ENCODE measurements at places on chromosomes 6 and 20.

DNA sequence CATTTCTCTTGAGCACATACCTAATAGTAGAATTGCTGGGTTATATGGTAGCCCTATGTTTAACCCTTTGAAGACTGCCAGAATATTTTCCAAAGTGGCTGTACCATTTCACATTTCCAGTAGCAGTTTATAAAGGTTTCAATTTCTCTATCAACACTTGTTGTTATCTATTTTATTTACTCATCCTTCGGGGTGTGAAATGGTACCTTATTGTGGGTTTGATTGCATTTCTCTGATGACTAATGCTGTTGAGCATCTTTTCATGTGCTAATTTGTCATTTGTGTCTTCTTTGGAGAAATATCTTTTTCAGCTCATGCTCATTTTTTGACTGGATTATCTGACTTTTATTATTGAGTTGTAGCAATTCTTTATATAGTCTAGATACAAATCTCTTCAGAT lies 5.4 kb downstream of the ENPP4 start:
- DNase-seq: no peak

DNA sequence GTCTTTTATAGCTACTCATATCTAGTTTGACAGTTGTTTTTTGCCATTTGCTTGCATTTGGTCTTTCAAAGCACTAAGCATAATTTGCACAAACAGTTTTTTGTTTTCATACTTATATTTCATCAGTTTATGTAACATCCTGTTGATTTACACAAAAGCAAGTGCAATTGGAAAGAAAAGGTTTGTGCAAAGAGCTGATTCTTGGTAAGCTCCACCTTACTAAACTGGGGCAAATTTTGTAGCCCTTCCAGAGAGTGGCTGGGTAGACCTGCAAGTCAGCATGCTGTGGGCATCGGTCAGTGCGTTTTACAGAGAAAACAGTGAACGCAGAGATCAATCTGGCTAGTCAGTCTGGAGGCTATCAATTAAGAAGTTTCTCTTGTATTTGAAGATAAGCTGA lies 34.5 kb downstream of the TXLNB start:
- no peak for DNase-seq

GRCh38 chr6:154468760-154469159 lies 41.7 kb downstream of the CNKSR3 start:
- DNase-seq: no peak

DNA sequence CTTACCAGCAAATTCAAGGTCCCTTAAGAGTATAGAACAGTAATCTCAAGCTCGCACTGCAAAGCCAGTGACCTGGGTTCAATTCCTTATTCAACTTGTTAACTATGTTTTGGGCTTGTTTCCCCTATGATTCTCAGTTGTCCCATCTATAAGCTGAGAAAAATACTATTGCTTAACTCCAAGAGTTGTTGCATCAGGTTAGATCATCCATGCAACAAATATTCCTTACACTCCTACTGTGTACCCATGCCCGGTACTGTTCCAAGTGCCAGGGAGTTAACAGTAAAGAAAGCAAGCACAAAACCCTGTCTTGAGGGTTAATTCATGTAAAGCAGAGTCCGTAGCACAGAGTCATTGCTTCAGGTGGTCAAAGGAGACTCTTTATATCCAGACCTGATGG lies 247.3 kb downstream of the MAFB start:
- DNase-seq: no peak

- DNase-seq: no peak
Observed at GRCh38 chr20:11170565-11170964, 496.8 kb upstream of the JAG1 start.

DNA sequence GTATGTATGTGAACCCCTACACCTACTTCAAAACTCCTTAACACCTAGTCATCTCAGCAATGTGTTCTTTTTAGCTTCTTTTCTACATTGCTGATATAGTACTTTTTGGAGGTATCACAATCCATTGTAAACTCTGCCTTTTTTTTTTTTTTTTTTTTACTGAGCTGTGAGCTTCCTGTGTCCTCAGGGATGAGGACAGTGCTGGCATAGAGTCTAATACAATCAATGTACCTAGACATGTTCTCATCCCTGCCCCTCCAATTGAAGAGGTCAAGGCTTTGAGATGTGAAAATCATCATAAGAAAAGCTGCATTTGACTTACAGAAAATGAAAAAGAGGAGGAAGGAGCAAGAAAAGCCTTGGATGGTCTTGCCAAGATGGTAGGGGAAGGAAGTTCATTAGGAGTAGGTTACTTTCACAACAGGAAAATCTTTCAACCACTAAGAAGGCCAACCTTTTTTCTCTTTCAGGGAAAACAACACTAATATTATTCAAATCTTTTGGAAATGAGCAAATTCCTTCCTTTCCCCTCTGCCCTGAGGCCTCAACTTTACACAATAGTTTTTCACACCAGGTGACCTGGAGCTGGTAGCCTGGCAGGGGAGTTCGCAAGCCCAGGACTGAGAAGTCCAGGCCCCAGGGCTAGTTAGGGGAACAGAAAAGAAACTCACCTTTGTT lies 2.8 kb upstream of the JARID2 start:
- no peak for DNase-seq

GRCh38 chr6:12064131-12064530 lies 52.0 kb downstream of the HIVEP1 start:
- no peak for DNase-seq

- DNase-seq: no peak
Observed at GRCh38 chr6:125198398-125198937, 44.9 kb downstream of the TPD52L1 start.

GRCh38 chr6:36840432-36841403 lies 1.5 kb upstream of the CPNE5 start:
- no peak for DNase-seq

DNA sequence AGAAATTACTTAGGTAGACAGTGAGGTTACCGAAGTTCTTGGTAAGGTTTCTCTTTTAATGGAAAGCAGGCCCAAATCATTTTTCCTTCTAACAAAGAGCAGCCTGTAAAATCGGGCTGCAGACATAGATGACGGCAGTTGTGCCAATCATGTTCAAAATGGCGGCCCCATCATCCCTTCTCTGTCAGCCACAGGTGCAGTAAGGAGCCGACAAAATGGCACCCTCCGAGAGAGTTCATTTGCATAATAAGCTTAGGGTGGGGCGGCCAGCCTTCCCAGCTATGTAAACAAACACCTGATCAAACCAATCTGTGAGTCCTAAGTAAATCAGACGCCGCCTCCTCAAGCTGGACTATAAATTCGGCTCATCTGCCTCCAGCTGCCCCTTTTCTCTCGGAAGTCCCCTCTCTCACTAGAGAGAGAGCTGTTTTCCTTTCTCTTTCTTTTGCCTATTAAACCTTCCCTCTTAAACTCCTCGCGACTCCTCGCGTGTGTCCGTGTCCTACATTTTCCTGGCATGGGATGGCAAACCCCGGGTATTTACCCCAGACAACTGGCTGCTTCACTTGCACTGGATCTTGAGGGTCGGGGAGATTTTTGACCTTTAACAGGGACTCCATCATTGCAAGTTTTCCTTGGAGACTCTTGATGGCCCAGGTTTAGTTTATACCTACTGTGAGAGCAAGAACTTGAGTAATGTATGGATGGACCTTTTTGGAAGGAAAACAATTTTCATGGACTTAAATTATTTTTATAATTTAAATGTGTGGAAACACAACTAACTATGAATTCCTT lies 8.9 kb upstream of the DDR1 start:
- DNase-seq: no peak

DNA sequence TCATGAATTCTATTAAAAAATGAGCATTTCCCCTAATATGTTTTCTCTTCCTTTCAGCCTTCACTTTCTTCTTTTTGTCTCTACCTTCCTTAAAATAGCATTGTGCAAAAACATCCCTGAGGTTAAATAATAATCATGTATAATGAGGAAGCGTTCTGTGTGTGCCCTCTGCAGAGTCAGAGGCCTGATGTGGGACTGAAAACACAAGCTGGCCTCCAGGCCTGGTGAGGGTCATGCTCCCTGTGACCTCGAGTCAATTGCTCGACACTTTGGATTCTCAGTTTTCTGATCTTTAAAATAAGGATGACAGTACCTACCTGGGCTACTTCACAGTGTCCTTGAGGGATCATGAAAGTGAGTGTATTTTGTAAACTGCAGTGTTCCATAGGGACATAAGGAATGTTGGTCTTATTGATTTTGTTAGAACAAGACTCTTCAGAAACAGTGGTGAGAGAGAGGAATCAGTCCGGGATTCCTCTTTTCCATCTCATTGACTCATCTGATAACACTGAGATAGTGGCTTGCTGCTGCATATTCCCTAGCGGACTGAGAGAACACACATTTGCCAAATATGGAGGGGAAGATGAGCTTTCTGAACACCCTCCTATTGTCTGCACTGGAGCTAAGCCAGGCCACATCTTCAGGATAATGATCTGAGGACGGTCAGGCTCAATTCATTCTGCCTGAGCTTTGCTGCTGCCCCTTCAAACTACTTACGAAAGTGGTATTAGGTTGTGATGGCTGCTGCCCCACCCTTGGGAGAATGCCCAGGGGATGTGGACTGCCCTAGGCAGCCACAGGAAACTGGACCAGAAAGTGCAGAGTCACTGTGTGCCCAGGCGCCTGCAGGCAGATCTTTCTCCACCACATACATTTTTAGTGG lies 39.6 kb upstream of the PDE7B start:
- DNase-seq: no peak

DNA sequence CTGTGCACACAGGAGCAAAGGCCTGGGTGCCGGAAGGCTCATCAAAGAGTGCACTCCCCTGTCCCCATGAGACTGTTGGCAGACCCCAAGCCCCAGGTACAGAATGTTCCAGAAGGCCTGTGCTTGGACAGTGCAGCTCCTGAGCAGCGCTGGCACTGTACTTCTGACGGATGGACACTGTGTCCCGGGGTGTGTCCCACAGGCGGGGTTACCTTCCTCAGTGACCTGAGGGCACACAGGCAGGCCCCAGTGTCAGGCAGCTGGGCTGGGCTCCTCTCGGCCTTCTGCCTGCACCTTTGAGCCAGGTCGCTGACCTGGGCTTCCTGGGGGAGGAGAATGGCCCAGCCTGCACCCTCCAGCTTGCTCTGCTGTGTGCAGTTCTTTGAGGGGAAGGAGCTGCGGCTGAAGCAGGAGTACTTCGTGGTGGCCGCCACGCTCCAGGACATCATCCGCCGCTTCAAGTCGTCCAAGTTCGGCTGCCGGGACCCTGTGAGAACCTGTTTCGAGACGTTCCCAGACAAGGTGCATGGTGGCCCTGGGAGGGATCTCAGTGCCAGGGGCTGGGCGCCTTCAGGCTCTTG lies 30.1 kb downstream of the PYGB start:
- no peak for DNase-seq

DNA sequence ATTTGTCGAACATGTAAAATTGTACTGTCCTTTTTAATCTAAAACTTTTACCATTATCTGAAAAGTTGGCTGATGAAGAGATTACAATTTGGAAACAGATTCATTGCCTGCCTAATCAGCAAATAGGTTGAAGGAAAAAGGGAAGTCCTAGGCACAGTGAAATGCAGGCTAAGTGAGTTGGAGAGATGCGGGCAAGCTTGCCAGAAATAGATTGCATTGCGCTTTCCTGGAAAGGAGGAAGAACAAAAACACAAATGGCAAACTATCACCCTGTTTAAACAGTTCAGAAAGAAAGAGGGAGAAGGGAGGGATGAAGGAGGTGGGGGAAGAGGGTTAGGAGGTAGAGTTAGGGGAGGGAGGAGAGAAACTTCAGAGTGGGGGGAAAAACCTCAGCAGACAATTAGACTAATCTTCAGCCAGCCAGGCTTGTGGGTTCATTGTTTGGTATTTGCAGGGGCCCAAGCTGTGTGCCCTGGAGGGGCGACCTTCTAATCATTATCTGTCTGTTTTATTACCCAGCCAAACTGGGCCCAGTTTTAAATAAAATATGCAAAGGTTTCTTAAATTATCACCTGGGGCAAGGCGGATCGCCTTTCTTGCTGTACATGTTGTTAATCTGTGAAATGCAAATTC lies 465.2 kb downstream of the TFAP2B start:
- DNase-seq: no peak

- DNase-seq: no peak
Observed at GRCh38 chr20:61345656-61346055, 93.6 kb downstream of the CDH4 start.

DNA sequence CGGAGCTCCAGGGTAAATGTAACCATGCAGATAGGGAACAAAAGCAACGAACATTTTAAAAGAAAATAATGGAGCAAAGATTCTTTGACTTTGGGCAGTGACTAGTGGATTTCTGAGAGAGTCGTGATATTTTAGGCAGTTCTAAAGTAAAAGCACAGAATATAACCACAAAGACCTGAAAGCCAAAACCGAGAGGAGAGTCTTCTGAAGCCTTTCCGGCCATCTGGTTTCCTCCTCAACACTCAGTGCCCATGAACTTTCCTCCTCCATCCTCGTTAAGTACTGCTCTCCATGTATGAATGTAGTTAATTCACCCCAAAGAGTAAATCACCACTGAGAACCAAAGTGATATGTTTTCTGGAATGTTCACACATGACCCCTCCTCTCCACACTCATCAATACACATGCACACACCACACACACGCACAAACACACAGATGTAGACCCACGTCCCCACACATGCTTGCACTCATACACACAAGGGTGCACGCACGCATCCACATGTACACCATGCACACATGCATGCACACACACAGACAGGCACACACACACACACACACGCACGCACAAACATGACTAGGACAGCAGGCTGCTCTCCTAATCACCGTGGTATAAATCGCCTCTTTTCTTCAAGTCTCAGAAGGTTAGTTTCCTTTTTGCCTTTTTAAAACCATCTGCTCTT lies 109.5 kb downstream of the MYLK4 start:
- no peak for DNase-seq

- DNase-seq: no peak
Observed at GRCh38 chr20:47236639-47236900, 119.9 kb downstream of the ZMYND8 start.

- no peak for DNase-seq
Observed at GRCh38 chr6:12785921-12786320, 69.4 kb downstream of the PHACTR1 start.

DNA sequence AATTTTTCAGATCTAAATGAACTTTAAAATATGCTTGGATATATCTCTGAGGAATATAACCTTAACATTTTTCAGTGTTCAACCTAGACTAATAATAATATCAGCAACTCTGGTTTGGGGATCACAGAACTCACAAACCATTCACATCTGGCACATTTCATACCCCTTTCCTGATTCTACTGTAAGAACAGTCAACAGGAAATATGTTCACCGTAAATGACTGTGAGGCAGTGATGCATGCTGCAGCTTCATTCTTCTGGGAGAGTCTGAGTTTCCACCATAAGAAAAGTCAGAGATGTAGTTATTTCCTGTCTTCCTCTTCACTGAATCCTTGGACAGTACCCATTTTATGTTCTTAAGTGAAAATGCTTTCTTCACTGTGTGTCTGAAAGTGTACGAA lies 134.2 kb upstream of the IFNGR1 start:
- no peak for DNase-seq

- DNase-seq: no peak
Observed at GRCh38 chr20:8777911-8778310, 291.0 kb upstream of the PLCB4 start.

DNA sequence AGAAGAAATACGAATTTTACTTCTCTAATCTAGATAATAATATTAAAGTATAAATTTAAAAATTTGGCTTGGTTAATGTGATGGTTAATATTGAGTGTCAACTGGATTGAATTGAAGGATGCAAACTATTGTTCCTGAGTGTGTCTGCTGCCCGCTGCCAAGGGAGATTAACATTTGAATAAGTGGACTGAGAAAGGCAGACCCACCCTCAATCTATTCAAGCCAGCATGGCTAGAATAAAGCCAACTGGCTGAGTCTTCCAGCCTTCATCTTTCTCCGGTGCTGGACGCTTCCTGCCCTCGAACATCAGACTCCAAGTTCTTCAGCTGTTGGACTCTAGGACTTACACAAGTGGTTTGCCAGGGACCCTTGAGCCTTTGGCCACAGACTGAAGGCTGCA lies 152.7 kb downstream of the TBXT start:
- no peak for DNase-seq

GRCh38 chr20:37564388-37565133 lies 36.9 kb upstream of the BLCAP start:
- DNase-seq: peak; percentile 21
